ENCODE measurements at places on chromosomes 13 and 19. TPM values are rescaled to one million over a fixed set of nuclear protein-coding genes. Genes with fewer than 3 reads are reported as not detected.
A peak's percentile ranks its signal among the peaks of the same experiment; 100 is the strongest.

PSG11 gene
- not detected for total RNA-seq

ACP4 gene
- not detected for total RNA-seq

FAM216B gene
- not detected for total RNA-seq

DNA sequence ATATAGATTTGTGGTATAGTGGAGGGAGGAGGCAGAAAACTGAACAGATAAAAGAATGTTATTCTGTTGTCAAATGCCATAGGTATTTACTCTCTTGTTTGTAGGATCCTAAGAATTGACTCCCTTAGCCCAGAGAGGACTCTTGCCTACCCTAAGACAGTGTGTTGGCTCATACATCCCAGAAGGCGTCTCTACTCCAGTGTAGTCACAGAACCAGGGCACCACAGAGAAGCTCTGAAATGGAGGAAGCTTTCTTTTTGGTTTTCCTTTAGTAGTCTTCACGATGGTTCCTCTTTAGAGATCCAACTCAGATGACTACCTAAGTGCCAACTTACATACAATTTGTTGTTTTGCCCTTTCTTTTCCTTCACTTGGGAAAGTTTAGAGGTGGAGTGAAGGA is 14.0 kb downstream of the GPR183 start:
- no peak overlapping the region for H3K27ac ChIP-seq
- H3K4me3 ChIP-seq: no peak overlapping the region
- no peaks in the 10 kb centered on the region for H3K4me1 ChIP-seq
- H3K27me3 ChIP-seq: no peaks in the 10 kb centered on the region
- peaks cover 38% of the 10 kb centered on the region for H3K36me3 ChIP-seq

- no peaks in the 10 kb centered on the region for H3K4me1 ChIP-seq
- H3K27me3 ChIP-seq: no peaks in the 10 kb centered on the region
- H3K36me3 ChIP-seq: peaks cover 22% of the 10 kb centered on the region
- H3K4me3 ChIP-seq: no peak overlapping the region
- H3K27ac ChIP-seq: no peak overlapping the region
Observed at GRCh38 chr19:5104871-5105351, 136.0 kb downstream of the KDM4B start.

GRCh38 chr13:71028884-71029283 is 838.1 kb downstream of the DACH1 start:
- no peaks in the 10 kb centered on the region for H3K4me1 ChIP-seq
- peaks cover 17% of the 10 kb centered on the region for H3K27me3 ChIP-seq
- H3K4me3 ChIP-seq: no peak overlapping the region
- H3K27ac ChIP-seq: no peak overlapping the region
- no peak for DNase-seq

DNA sequence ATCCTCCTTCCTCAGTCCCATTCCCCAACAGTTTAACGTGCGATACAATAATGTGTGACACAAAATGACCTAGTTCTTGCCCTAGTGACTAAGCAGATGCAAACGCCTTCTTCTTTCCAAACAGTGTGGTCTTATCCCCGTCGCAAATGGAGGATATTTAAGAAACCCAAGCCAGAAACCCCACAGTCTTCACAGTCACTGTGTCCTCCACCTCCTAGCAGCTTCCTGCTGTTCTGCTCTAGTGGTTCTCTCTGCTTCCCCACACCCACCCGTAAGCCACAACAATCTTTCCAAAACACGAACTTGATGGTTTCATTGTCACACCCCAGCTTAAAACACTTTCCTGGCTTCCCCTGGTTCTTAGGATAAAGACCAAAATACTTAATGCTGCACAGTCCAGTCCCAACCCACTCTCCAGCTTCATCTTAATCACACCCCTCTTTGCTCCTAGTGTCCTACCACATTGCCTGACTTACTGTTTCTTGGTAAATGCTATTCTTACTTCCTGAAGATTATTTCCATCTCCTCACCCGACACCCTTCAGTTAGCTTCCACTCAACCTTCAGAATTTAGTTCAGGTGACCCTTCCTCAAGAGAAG is 32.3 kb downstream of the ITM2B start:
- no peak overlapping the region for H3K27ac ChIP-seq
- peaks cover 9% of the 10 kb centered on the region for H3K4me1 ChIP-seq
- no peak for DNase-seq
- no peaks in the 10 kb centered on the region for H3K27me3 ChIP-seq
- peaks cover 53% of the 10 kb centered on the region for H3K36me3 ChIP-seq
- no peak overlapping the region for H3K4me3 ChIP-seq

ZNF776 gene
- total RNA-seq: 9.9 TPM

- H3K27ac ChIP-seq: no peak overlapping the region
- DNase-seq: peak; percentile 45
- peaks cover 100% of the 10 kb centered on the region for H3K36me3 ChIP-seq
- H3K27me3 ChIP-seq: no peaks in the 10 kb centered on the region
- H3K4me3 ChIP-seq: no peak overlapping the region
Observed at GRCh38 chr19:16085115-16085514, 8.8 kb downstream of the TPM4 start.

GRCh38 chr19:17448131-17448967 is at the start of gene TMEM221:
TSS of gene TMEM221 (minus strand) at chr19:17448668. CDS start at chr19:17448462, 206 bp downstream.
- peaks cover 5% of the 10 kb centered on the region for H3K4me1 ChIP-seq
- no peak for DNase-seq
- no peaks in the 10 kb centered on the region for H3K36me3 ChIP-seq

- no peaks in the 10 kb centered on the region for H3K4me1 ChIP-seq
- H3K36me3 ChIP-seq: no peaks in the 10 kb centered on the region
- H3K27me3 ChIP-seq: no peaks in the 10 kb centered on the region
- no peak overlapping the region for H3K4me3 ChIP-seq
- H3K27ac ChIP-seq: no peak overlapping the region
Observed at GRCh38 chr19:56252699-56253422, 19.7 kb upstream of the EDDM13 start.

PRSS57 gene
- total RNA-seq: not detected

TDRD12 gene
- 0.20 TPM for total RNA-seq

DNA sequence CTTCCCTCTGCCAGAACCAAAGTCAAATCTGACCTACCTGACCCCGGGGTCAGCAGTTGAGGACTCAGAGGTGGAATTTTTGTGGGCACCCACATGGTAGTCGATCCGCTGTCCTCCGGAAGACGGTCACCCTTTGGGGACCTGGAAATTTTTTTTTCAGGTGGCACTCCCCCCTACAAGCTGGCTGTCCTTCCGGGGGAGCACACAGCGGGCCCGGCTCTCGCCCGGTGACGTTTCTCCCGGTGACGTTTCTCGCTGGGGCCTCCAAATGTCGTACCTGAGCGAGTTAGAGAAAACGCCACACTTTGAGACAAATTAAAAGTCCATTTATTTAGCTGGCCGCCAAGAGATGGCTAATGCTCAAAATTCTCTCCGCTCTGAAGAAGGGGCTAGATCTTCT is 48.8 kb downstream of the ZFP14 start:
- peak overlapping the region; percentile 74 for H3K27ac ChIP-seq
- H3K27me3 ChIP-seq: no peaks in the 10 kb centered on the region
- peaks cover 46% of the 10 kb centered on the region for H3K36me3 ChIP-seq
- DNase-seq: no peak

ZNF793 gene
- total RNA-seq: not detected

- peaks cover 27% of the 10 kb centered on the region for H3K36me3 ChIP-seq
- no peak for DNase-seq
- no peak overlapping the region for H3K27ac ChIP-seq
- H3K4me1 ChIP-seq: peaks cover 28% of the 10 kb centered on the region
- H3K27me3 ChIP-seq: no peaks in the 10 kb centered on the region
- no peak overlapping the region for H3K4me3 ChIP-seq
Observed at GRCh38 chr13:97267418-97268059, 45.4 kb downstream of the MBNL2 start.
